Stimulated activated CD8-positive, alpha-beta memory T cell treated with anti-CD3 and anti-CD28 coated beads, Interleukin-2, amount 100 ng/mL, for 1 hour (primary cell): ENCODE measurements at places on chromosomes 3 and 15.

GRCh38 chr3:171354706-171355582 lies 105.3 kb downstream of the TNIK start:
- no peak for DNase-seq

DNA sequence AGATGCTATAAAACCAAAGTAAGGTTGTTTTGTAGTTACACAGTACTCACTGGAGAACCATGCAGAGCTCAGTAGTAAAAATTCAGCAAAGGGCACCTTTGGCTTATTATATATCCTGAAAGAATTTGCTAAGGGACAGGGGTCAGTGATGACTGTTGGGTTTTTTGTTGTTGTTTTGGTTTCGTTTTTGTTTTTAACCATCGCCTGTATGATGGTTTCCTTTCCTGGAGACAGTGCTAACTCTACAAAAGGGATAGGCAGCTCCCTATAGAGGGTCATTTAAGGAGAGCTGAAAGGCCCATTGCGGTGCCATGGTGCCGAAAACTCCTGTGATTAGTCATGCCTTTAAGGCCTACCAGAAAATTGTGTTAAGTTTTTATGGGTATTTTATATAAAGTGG lies 118.2 kb upstream of the GOLIM4 start:
- DNase-seq, result no peak

DNA sequence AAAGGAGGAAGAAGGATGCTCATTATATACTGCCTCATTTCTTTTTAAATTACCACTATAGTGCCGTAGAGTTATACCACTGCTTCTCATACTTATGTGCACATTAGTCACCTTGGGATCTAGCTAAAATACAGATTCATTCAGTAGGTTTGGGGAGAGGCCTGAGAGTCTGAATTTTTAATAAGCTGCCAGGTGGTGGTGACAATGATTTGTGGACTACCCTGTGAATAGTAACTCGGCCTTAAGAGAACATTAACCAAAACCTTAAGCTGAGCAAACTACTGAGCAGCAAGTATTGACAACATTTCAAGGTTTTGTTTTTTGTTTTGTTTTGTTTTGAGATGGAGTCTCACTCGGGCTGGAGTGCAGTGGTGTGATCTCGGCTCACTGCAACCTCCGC lies 19.8 kb downstream of the UBA5 start:
- no peak for DNase-seq

- no peak for DNase-seq
Observed at GRCh38 chr3:105786241-105786640, 82.6 kb downstream of the CBLB start.

DNA sequence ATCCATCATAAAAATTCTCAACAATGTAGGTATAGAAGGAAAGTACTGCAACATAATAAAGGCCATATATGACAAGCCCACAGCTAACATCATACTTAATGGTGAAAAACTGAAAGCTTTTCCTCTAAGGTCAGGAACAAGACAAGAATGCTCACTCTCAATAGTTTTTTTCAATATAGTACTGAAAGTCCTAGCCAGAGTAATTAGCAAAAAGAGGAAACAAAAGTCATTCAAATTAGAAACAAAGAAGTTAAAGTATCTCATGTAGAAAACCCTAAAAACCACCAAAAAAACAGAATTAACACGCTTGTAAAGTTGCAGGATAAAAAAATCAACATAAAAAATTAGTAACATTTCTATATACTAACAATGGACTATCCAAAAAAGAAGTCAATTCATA lies 61.8 kb downstream of the MYH15 start:
- no peak for DNase-seq

- no peak for DNase-seq
Observed at GRCh38 chr3:104596054-104596453, 770.7 kb upstream of the ALCAM start.

GRCh38 chr15:95442107-95442719 lies 888.3 kb upstream of the NR2F2 start:
- DNase-seq, result no peak

DNA sequence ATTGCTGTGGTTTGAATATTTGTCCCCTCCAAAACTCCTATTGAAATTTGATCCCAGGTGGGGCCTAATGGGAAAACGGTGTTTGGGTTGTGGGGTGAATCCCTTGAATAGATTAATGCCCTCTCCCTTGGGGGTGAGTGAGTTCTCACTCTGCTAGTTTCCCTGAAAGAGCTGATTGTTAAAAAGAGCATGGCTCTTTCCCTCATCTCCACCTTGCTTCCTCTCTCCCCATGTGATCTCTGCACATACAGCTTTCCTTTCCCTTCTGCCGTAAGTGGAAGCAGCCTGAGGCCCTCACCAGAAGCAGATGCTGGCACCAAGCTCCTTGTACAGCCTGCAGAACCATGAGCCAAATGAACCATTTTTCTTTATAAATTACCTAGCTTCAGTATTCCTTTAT lies 394.9 kb upstream of the WNT5A start:
- DNase-seq, result no peak

DNA sequence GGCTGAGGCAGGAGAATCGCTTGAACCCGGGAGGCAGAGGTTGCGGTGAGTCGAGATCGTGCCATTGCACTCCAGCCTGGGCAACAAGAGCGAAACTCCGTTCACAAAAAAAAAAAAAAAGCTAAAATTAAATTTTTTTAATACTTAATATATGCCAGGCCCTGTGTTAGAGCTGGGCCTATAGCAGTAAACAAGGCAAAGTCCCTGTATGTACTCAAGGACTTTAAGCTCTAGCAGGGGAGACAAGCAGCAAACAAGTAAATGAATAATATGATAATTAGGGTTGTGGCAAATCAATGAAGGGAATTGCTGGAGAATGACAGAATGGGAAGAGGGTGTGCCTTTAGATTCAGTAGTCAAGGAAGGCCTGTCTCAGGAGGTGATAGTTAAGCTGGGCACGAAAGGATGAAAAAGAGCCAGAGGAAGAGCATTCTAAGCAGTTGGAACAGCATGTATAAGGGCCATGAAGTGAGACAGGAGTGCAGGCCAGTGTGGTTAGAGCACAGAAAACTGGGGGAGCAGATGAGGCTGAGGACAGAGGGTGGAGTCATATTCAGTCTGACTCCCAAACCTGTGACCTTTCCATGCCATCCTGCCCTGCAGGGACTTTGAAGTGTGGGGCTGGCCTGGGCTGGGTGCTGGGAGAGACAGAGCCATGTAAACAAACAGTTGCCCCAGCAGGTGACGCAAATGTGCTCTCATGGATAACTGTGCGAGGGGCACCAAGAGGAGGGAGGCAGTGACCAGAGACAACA lies 6.6 kb upstream of the RAF1 start:
- DNase-seq, result no peak

- DNase-seq, result no peak
Observed at GRCh38 chr3:195907684-195907933, 742 bp downstream of the TNK2 start.

DNA sequence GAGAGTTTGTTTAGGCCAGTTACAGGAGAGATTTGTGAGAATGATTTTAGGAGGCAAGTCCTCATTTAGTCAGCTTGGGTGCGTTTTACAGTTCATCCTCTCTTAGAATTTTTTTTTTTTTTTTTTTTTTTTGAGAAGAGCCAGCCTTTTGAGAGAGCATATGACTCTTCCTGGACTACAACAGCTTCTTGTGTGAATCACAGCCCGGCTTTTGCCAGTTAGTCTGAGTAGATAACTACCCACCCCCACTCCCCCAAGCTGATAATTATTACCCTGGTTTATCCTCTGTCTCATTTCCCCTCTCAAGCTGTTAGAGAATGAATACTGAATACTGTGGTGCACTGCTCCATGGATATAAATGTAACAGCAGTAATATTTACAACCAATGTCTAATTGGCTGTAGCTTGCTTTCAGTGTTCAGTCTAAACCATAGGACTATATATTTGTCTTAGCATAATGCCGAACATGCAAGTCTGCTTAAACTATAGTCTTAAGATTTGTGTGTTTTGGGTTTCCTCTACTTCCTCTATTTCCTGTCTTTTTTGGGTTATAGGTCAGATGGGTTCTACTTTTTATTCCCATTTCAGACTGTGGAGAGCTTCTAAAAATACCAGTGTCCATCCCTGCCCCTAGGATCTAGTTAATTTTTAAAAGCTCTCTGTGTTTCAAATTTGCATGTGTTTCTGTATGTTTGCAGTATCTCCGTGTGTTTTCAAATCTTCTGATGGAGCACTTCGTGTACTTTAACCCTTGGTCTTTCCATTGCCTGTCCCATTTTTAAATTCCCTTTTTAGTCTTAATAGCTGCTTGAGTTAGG lies 8.0 kb downstream of the CHD2 start:
- peak; percentile 24 for DNase-seq

DNA sequence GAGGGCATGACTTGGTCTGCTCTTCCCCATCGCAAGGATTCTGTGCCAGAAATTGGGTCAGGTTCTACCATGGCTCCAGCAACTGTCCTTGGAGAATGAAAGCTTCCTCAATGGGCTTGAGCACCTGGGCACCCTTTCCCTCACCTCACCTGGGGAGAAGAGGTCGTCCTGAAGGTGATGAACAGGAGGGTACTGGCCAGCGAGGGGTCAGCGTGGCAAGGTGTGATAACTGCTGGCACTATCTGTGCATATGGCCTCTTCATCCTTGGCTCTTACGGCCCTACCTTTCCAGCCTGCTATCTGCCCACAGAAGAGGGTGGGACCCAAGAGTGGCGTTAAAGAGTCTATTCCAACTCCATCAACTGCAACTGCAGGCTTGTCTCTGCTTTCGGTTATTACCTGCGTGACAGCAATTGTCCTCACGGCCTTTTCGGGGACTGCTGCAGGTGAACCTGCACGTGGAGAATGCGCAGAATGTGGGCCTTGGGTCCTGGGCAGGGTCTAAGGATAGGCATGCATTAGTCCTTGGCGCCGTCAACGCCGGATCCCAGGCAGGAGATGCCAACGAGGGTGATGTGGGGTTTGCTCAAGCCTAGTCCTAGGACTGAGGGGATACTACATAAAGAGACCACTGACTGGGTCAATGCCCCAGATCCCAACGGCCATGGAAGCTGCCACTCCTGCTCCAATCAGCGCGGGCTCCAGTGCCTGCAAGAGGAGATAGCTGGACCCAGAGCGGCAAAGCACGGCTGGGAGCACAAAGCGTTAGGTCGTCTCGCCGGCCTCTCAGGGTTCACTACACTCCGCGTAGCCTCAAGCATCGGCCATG lies 625 bp upstream of the RBM15B start:
- no peak for DNase-seq

DNA sequence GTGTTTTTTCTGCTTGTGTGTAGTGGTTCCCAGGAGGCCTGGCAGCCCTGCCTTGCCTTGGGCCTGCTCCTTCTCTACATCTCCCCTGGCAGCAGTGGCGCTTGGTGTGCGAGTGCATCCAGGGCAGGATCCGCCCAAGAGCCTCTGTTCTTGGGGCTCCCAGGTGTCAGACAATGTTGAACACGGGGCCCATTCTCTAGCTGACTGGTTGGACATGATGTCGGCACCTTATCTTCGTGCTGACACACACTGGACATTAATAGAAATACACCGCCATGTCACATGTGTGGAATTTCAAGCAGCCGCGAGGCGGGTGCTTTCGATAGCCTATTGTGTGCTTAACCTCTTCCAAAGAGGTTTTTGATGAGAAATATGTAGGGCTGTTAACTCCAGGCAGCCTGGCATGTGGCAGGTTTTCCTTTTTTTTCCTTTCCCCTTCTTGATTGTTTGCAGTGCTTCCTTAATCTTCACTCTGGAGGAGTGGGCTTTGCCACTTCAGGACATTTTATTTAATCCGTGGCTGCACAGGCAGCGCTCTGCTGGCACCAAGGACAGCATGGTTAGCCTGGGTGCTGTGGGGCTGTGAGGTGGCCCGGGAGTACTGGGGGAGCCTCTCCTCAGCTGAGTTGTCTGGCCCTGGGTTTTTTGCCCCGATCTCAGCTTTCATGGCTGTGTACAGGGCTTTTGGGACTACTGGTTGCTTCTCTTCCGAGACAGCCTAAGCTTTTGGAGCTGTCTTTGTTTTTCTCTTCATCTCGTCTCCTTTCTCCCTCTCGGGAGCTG lies 42.5 kb downstream of the CHCHD6 start:
- DNase-seq, result no peak

DNA sequence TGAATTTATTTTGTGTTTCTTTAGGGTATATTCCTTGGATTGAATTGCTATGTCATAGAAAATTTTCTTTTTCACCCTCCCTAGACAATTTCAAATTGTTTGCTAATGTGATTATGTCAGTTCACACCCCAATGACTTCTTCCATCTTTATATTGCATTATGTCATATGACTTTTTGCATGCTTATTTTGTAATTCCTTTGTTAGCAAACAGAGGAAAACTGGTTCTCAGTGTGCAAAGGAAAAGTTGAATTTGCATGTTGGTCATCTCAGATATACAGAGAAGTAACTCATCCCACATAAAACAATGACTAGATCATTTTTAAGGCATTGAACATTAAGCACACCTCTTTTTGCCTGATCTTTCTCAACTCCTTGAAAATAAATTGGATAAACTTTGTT lies 3.3 kb upstream of the RNF13 start:
- no peak for DNase-seq

GRCh38 chr3:39401983-39402382 lies 4.5 kb upstream of the RPSA start:
- DNase-seq, result no peak

- no peak for DNase-seq
Observed at GRCh38 chr3:43838877-43839276, 148.1 kb downstream of the ABHD5 start.

DNA sequence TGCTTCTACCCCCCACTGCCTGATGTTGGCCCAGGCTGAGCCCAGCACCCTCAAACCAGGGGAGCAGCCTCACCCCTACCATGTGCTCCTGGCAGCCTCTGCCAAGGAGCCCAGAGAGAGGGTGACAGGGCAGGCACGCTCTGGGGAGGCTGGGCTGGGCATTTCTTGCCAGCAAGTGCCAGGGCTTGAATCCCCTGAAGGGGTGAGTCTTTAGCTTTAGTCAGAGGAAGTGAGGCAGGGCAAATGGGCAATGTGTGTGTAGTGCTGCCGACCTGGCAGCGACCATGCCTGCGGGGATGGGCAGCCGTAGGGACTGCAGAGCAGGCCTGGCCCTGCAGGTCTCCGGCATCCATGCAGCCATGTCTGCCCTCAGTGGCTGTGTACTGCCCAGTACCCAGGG lies 18.1 kb downstream of the DUSP7 start:
- DNase-seq, result no peak

DNA sequence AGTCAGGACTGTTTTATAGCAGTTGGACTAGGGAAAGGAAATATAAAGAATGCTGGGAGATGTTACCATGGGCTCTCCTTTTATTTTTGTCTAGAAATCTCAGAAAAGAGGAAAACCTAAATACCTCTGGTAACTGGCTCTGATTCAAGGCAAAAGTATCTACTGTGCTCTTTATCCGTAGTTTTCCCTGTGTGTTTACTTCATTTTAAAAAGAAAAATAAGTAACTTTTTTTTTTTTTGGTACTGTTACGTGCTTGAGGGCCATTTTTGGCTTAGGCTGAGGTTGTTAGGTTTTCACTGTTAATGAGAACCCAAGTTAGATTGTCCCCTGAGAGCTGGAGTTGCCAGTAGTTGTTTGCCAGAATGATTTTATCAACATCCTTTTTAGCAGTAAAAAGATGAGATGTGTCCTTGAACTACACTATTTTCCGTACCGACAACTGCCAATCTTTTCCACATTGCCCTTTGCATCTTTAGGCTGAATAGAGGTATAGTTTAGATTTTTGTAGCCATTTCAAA lies 35.8 kb downstream of the IQGAP1 start:
- DNase-seq, result no peak

GRCh38 chr3:53264718-53265117 lies 8.9 kb upstream of the TKT start:
- no peak for DNase-seq

- no peak for DNase-seq
Observed at GRCh38 chr3:45234250-45234649, 8.2 kb upstream of the TMEM158 start.
